Activated T-cell treated with anti-CD3 and anti-CD28 coated beads for 1 hour (primary cell): ENCODE measurements at places on chromosomes 3 and 15.

DNA sequence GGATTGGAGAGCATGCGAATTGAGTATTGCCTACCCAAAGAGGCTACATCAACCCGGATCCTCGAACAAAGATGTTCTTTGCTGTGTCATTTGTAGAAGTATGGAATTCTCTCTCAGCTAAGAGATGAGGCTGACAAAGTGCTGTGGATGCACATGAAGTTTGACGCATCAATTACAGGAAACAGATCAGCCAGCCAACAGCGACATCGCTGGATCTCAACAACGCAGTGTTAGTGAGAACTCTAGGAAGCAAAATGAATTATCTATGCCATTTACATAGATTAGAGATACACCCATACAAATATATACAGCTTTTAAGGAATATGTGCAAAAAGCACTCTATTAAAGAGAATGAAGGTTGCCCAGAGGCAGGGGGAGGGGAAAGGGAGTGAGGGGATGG, 160.6 kb upstream of the RGMA start:
- DNase-seq, result no peak

DNA sequence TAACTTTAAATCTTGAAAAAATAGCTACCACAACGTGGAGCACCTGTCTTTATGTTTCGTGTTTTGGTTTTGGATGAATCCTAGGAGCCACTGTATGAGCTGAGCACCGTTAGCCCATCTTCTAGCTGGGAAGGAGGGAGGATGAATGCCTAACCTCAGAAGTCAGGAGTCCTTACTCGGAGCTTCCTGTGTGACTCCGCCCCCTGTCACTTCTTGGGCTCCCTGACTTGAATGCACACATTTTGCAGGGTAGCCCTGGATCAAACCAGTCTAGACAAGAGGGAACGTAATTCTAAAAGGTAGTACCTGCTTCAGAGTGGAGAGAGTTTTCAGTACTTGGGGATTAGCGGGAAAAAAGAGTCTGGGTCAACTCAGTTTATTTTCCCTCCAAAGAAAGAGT, 5.3 kb downstream of the GABRA5 start:
- no peak for DNase-seq

DNA sequence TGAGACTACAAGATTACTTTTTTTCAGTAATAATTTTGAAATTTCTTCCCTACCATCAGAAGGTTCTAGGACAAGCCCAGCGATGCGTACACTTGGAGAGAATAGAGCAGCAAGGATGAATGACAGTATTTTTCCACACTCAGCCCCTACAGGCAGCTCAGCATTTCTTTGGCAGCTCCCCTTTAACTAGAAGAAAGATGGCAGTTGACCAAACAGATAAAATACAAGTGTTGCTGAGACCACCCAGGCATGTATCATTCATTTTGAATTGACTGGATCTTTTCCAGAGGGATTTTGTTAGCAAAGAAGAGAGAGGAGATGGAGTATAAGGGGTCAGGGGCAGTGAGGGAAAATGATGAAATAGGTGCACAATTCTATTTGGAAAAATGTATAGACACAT, 761.3 kb downstream of the AGBL1 start:
- DNase-seq, result no peak

- DNase-seq, result no peak
These were observed 18.9 kb downstream of the WNT5A start for GRCh38 chr3:55468251-55468650.

GRCh38 chr15:85496551-85497171, 116.3 kb downstream of the AKAP13 start:
- DNase-seq, result no peak

- no peak for DNase-seq
These were observed 198.9 kb upstream of the CBLB start for GRCh38 chr3:106067711-106068110.

GRCh38 chr3:188508454-188508853, 354.5 kb downstream of the LPP start:
- no peak for DNase-seq

- DNase-seq, result no peak
These were observed 85.0 kb downstream of the TM4SF4 start for GRCh38 chr3:149559525-149559924.

- DNase-seq, result no peak
These were observed 364.2 kb downstream of the LRTM1 start for GRCh38 chr3:54563501-54564200.

DNA sequence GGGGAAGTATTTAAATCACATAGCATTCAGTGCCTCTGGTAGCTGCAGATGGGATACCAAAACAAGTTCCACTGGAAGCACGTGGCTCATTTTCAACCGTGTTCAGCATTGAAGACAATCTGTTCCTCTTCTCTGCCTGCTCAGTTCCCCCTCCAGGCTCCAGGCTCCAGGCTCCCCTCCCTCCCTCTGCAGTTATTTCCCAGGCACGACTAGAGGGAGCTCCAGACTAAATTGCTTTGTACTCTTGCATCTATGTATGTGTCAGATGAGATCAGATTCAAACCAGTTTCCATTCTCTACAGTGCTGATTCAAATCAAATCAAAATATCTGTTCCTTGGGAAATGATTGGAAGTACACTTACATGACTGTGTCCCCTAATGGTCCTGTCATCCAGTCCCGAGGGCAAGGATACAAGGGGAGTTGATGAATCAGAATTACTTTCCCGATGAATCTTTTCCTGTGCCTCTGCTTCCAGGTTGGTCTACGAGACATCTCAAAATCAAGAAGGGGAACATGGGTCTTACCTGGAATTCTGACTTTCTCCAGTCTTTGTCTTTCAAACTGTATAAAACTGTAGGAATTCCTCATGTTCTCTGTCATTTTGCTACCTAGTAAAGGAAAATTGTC, 600.5 kb downstream of the EDEM1 start:
- DNase-seq, result no peak

GRCh38 chr3:39981547-39982184, 172.3 kb downstream of the MYRIP start:
- DNase-seq, result no peak

DNA sequence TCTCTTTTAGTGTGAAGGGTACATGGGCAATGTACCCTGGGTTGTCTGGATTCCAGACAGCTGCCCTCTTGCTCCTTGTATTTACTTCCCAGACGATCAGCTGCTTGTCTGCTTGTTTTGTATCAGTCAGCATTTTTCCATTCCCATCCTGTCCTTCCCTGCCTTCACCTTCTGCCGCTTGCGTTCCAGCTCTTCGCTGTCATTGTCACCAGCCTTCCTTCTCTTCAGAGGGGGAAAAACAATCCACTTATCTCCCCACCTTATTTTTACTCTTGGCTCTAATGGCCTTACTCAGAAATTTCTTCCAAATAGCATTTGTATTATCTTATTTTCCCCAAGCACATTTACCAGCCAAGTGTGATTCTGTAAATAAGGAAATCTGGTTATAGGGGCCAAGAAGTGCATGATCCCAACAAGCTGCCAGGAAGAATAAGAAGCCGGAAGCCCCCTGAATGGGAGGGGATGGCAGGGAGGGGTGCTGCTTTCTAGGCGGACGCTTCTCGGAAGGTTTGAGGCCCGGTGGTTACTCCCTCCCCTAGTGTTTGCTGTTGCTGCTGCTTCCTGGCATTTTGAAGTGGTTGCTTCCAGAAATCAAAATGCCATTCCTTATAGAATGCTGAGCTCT, 497.6 kb downstream of the NTRK3 start:
- no peak for DNase-seq

DNA sequence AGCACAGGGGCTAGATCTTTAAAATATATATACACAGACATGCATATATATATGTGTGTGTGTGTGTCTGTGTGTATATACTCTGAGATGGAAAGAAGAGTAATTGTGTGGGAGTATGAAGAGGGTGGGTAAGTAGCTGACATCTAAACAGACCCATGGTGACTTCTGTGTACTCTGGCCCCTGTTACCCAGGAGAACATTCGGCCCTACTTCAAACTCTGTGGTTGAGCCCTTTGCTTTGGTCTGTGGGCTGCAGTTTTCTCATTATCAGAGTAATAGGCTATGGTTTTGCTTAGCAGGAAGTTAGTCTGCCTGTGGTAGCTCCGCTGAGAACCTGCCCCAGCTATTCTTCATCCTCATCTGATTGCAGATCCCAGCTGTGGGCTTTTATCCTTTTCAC, 141.4 kb downstream of the RBPMS2 start:
- no peak for DNase-seq

- no peak for DNase-seq
These were observed 179.1 kb downstream of the AKAP13 start for GRCh38 chr15:85559530-85559929.

DNA sequence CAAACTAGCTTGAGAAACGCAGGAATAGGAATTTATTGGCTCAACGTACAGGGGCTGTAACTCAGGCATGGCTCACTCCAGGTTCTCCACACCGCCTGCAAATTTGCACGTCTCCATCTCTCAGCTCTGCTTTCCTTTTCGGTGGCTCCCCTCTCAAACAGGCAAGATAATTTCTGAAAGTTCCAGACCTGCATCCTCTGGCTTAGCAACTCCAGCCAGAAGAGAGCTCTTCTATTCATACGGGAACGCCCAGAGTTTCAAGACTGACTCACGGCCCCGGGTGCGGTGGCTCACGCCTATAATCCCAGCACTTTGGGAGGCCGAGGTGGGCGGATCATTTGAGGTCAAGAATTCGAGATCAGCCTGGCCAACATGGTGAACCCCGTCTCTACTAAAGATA, 139.7 kb upstream of the BNIP2 start:
- DNase-seq, result no peak
